ENCODE measurements at places on chromosomes 1 and 21.

DNA sequence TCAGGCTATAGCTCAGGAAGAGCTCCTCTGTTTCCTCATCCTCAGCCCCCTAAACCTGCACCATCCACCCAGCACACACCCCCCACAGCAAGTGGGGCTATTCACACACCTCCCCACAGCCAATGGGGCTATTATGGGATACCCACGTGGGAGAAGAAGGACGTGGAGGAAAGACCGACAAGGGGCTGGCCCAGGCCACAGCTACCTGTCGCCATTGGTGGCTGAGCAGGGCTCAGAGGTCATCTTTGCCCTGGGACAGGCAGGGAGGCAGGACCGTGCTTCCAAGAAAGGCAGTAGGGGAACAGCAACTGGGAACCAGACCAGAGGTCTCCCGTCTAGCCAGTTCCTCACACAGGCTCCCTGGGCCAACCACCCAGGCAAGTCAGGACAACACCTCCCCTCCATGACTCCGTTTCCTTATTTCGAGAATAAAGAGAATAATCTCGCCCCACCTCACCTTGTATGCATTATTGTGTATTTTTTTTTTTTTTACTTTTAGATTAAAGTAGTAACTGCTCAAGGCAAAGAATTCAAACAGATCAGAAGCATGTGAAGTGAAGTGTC lies 92.3 kb upstream of the TARDBP start:
- DNase-seq, result no peak

GRCh38 chr1:39258146-39258924 lies 53.8 kb downstream of the MACF1 start:
- DNase-seq, result peak; percentile 55

DNA sequence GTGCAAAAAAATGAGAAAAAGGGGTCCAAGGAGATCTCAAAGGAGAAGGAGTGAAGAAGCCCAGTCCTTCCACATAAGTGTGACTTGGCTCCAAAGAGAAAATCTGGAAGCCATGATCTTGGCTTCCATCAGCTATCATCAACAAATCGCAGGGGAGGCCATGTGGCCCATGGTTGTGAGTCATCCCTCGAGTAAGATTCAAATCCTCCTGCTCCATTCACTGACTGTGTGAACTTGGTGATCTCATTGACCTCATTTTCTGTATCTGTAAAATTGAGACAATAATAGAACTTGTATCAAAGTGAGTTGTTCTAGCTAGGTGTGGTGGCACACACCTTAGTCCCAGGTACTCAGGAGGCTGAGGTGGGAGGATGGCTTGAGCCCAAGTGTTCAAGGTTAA lies 79.1 kb upstream of the OLIG2 start:
- DNase-seq, result no peak

DNA sequence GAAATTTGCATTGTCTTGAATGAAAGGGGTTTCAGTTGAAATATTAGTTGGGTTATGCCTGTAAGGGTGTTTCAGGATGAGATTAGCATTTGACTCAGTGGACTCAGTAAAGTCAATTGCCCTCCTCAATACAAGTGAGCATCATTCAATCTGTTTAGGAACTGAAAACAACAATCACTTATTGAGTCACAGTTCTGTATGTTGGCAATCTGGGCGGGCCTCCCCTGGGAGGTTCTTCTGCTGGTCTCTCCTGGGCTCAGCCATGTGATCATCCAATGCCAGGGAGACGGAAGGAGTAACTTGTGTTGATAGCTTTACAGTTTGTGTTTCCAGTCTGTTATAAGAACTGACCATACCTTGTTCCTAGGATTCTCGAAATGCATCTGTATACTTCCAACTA lies 262.9 kb upstream of the RUNX1 start:
- no peak for DNase-seq

DNA sequence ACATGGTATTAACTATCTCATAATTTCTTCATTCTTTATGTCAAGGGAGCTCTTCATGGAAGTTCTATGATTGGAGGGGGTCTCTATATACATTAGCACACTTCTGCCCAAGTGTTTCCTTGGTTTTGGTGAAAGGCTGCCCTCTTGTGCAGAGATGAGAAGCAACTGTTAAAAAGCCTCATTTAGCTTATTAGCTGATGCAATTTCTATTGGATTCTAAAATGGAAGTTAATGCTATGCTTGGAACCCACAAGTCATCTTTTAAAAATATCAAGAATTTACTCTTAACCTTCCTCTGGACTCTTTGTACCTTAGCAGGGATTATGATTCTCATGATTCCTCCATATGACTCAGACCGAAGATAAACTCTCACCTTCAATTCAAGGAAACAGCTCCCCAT lies 328.9 kb downstream of the PTBP2 start:
- no peak for DNase-seq

DNA sequence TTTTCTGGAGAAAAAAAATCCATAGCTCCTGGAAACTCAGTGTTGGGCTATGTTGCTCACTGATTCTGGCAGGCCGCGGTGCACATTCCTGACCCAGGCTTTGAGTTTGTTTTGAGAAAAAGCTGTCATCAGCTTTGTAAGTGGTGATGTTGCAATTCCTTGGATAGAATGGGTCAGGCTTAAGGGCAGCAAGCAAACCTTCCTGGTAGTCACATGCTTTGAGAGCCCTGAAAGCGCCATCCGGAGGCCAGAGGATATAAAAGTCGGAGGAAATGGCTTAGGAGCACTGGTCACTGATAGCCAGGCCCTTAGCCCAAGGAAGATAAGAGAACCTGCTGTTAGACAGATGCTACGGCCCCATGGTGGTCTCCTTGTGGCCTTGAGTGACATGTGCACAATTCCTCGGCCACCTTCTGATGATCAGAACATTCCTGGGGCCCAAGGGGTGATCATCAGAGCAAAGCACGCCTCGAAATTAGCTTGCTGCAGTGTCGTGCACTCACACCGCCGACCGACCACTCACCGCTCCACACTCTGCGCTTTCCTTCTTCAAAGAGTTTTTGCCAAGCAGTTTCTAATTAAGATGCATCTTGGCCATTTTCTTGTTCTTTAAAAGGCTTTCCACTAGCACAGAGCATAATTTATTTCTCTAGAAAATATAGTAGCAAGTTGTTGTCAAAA lies 78.6 kb downstream of the MAN1C1 start:
- DNase-seq, result no peak
